ENCODE measurements at places on chromosomes 7 and 10.

DNA sequence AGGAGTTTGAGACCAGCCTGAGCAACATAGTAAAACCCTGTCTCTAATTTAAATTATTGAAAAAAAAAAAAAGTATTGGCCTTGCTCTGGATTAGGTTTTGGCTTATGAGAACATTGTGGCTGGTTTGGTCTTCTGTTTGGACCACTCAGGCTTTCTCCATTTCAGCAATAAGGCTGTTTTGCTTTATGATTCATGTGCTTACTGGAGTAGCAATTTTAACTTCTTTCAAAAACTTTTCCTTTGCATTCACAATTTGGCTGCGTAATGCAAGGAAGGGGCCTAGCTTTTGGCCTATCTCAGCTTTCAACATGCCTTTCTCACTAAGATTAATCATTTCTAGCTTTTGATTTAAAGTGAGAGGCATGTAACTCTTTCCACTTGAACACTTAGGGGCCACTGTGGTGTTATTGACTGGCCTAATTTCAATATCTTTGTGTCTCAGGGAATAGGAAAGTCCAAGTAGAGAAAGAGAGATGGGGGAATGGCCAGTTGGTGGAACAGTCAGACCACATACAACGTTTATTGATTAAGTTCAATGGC is 38.0 kb upstream of the SRPK2 start:
- DNase-seq: no peak

DNA sequence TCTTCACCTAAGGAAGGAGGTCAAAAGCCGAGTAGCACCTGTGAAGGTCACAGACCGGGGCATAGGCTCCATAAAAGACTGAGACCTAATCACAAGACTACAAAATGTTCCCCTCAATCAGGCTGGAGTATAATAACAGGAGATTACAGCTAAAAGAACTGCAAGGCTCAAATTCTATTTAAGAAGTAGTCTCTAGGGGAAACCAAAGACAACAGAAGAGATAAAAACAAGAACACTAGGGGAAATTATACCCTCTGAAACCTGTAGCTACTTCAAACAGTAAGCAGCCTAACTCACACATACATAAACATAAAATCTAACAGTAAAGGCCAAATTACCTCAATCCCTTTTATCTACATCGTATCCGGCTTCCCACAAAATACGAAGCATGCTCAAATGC is 38.3 kb downstream of the LMBR1 start:
- no peak for DNase-seq

DNA sequence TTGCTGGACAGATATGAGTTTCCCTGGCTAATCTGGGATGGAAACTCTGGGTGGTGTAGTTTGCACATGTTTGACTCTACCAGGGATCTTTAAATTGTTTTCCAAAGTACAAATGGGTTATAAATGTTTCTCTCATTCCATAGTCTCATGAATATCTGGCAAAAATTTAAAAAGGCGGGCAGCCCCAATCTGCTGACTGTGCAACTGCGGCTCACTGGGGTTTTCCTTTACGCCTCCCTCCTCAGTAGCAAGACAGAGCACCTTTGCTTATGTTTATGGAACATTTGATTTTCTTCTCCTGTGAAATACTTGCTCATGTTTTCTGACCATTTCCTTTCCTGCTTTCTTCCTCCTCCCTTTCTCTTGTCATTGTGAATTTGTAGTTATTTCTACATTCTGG is 105.0 kb downstream of the ADAM12 start:
- no peak for DNase-seq

DNA sequence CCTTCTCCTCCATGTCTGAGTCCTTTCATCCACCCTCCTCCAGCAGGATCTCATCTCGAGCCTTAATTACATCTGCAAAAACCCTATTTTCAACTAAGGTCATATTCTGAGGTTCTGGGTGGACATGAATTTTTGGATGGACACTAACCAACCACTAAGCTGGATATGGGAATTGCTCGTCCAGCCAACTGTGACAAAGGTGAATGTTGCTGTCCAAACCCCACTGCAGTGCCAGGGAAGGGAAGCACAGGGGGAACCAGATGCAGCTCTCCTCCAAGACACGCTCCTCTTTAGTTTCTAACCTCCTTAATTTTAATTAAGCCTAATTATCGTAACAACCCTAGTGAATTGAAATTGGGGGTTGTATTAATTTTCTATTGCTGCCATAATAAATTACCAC is 65.1 kb upstream of the EBF3 start:
- DNase-seq: no peak

- DNase-seq: no peak
These were observed 48.4 kb upstream of the INPP5A start for GRCh38 chr10:132489053-132489703.

- no peak for DNase-seq
These were observed 36.9 kb downstream of the BAG3 start for GRCh38 chr10:119688033-119688508.

GRCh38 chr10:44974082-44974627 is 4.5 kb downstream of the DEPP1 start:
- no peak for DNase-seq

DNA sequence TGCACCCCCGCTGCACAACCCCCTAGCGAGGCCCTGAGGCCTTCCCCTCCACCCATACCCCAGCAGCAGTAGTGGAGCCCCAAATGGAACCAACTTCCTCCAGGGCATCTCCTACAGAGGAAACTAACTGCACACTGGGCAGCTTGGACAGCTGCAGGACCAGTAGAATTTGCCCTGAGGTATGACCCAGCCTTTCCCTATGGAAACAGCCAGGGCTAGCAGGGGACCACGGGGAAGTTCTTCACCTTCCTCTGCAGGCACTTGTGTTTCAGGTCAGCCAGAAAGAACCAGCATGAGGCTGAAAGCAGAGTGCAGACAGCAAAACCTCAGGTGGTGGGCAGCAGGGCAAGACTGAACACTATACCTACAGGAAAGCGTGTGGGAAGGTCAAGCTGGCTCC is 5.7 kb upstream of the EEPD1 start:
- DNase-seq: no peak

DNA sequence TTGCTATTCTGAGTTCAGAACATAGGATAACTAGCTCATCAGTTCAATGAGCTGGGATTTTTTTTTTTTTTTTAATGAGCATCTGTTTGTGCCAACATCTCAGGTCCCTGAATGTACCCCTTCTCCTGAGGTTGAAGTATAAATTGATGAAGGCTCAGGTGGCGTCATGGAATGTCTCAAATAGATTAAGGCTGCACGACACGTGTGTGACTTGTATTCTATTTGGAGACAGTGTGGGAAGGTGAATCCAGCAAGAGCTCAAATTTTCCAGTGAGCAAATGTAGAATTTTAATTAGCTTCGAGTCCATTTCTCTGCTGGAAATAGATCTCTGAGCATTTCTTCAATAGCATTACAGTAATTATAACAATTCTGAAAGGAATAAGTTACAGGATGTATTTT is 37.2 kb upstream of the JCAD start:
- no peak for DNase-seq

GRCh38 chr7:108109221-108109908 is 20.8 kb downstream of the LAMB4 start:
- DNase-seq: no peak

DNA sequence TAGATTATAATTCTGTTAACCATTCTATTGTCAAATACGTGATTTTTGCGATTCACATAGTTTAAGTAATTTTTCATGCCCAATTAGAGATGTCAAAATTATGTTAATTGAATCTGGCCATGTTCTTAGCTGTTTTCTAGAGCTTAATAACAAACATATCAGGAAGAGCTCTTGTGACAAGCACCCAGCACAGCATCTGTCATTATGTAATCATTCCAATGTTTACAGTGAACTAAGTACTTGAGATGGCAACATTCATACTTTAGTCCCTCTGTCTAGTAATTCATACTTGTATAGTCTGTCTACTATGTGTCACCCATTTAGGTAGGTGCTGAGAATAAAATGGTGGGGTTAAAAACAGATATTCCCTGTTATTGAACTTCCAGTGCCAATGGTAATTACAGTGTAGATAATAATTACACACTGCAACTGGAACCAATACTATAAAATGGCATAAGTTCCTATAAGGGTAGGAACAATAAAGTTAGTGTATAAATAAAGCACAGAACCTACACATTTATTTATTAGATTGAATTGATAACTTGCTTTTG is 55.2 kb downstream of the ZEB1 start:
- DNase-seq: no peak

Measured in activated CD8-positive, alpha-beta memory T cell treated with anti-CD3 and anti-CD28 coated beads for 1 hour (primary cell).